ENCODE measurements at places on chromosomes 11 and 22.

DNA sequence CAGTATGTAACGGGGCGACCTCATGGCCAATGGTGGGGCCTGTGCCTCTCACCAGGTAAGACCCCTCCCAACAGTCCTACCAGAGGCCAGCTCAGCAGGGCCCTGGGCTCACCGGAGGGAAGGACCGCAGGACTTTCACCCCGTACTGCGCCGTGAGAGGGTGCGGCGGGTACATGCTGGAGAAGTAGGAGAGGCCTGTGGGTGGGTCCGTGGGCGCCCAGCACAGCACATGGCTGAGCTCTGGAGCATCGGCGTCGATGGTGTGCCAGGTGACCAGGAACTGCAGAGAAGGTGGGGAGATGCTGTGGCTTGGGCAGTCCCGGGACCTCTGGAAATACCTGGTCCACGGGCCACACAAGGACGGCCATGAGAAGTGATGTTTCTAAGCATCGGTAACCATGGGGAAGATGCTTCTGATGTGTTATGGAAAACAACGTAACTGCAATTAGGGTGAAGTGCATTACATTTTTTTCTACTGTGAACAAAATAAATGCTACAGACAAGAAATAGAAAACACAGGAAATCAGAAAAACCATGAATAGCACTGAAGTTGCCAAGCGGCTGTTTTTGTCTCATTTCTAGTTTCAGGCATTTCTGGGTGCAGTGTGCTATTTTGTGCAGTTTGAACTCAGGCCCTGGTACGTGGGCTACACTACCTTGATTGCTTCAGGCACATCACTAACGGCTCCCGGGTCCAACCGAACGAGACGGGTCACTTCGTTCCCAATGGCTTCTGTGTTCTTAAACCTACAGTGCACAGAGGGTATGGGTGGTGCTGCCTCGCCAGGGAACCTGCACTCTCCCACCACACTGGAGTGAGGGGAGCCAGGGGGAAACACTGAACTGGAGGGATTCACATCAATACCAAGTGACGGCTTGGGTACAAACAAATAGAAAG, 46.5 kb upstream of the SERPIND1 start:
- no peak for DNase-seq

DNA sequence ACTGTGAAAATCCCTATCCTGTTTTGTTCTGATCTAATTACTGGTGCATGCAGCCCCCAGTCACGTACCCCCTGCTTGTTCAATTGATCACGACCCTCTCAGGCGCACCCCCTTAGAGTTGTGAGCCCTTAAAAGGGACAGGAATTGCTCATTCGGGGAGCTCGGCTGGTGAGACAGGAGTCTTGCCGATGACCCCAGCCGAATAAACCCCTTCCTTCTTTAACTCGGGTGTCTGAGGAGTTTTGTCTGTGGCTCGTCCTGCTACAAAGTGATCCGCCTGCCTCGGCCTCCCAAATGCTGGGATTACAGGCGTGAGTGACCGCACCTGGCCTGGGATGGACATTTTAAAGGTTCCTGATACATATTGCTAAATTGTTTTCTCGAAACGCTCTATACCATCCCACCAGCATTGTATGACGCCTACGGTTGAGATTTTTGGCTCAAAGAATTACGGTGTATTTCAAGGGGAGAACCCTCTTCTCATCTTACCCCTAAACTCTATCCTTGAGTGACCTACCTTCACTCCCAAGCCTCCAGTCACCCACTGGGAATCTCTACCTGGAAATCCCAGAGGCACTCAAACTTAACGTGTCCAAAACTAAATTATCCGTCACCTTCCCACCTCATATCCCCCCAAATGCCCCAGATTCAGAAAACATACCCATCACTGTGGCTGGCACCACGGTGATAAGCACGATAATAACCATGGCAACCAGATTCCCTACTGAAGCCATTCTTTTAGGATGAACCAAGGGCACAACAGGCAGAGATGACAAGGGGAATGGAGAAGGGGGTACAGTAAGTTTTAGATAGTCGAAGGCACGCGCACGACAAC, 789 bp upstream of the POLA2 start:
- no peak for DNase-seq

DNA sequence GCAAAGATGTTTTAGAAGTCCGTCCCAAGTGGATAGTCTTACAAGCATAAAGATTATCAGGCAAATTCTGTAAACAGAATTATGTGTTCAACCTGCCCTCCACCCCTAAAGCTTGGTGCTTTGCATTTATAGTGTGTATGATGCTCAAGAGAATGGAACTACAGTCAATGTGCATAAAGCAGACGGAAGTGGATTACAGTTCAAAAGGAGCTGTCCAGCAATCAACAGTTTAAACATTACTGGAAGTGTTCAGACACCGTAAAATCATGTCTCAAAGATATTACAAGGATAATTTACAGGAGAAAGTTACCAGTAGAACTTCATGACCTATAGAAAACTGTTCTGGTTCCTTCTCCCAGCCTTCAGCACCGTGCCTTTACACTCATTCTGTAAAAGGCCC, 1.0 kb downstream of the RIC3 start:
- DNase-seq, result peak; percentile 46

- no peak for DNase-seq
Measured at GRCh38 chr11:33178443-33179180, 17.3 kb upstream of the CSTF3 start.

- DNase-seq, result no peak
Measured at GRCh38 chr22:43277987-43278601, 65.1 kb downstream of the SCUBE1 start.

DNA sequence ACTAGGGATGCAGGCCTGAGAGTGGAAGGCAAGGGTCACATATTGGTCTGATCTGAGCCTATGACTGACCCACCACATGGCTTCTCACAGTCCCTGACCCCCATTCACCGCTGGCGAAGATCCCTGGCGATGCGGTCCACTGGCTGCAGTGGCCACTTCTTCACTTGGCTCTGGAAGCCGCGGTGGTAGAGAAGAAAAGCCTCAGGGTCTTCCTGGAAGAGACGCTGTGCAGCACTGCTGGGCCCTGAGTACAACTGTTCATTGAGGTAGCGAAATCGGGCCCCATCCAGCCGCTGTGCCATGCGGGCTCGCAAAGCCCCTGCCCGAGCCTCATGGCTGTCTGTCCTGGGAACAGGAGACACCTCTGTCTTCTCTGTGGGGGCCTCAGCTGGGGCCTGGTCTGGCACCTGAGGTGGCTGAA, 2.4 kb downstream of the RRP8 start:
- DNase-seq, result no peak

DNA sequence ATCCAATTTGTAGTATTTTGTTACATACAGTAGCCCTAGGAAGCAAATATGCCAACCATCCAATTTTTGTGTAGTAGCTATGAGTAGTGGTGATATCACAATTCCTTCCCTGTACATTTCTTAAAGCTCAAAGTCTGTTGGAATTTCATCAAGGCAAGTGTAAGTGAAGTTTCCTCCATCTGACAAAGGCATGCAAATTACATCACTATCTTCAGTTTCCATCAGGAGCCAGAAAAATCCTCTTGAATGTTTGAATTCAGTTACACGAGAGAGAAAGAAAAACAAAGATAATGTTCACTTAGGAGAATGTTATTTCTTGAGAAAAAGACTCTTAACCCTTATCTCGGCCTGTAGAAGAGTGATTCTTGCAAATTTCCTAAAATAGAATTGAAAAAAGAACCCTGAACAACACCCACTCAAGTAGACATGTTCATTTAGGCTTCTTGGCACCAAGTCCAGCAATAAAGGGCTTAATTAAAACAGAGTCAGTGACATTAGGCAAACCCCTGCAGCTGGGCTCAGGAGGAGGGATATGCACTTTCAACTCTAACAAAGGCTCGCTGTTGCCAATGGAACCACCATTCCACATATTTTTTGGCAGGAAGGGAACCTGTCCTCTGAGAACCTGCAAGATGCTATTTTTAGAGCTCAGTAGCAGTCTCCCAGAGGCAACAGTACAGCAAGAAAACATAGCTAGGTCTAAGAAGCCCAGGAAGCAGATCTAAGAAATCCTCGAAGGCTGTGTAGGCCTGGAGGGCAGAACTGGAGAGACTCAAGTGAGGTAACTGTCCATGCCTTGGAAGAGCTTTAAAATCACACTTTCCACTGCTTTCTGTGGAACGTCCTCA, 144.6 kb downstream of the CCDC81 start:
- DNase-seq, result no peak

DNA sequence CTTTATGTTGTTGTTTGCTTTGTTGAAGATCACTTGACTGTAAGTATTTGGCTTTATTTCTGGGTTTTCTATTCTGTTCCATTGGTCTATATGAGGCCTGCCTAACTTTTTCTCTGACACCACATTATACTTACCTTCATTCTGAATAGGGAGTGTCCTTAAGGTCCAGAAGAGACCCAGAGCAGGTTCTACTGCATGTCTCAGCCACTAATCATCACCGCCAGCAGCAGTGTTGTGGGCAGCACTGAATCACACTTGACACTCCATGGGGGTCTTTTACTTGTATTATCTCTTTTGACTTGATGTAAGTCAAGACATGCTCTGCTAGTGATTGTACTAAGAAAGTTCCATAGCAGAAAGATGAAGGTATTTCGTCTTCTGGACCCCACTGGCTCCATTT, 274.9 kb downstream of the TENM4 start:
- no peak for DNase-seq

GRCh38 chr11:74980634-74981033, 8.1 kb upstream of the NEU3 start:
- no peak for DNase-seq

GRCh38 chr11:65589444-65590239, 6.0 kb downstream of the KCNK7 start:
- DNase-seq, result no peak

GRCh38 chr11:83692675-83693074, 406.5 kb upstream of the CCDC90B start:
- no peak for DNase-seq

GRCh38 chr11:123054301-123055065, 7.5 kb downstream of the HSPA8 start:
- DNase-seq, result peak; percentile 93

- DNase-seq, result no peak
Measured at GRCh38 chr11:14111496-14111895, 149.0 kb downstream of the SPON1 start.
